ENCODE measurements at places on chromosomes 11 and 22.
A peak's percentile ranks its signal among the peaks of the same experiment; 100 is the strongest.

DNA sequence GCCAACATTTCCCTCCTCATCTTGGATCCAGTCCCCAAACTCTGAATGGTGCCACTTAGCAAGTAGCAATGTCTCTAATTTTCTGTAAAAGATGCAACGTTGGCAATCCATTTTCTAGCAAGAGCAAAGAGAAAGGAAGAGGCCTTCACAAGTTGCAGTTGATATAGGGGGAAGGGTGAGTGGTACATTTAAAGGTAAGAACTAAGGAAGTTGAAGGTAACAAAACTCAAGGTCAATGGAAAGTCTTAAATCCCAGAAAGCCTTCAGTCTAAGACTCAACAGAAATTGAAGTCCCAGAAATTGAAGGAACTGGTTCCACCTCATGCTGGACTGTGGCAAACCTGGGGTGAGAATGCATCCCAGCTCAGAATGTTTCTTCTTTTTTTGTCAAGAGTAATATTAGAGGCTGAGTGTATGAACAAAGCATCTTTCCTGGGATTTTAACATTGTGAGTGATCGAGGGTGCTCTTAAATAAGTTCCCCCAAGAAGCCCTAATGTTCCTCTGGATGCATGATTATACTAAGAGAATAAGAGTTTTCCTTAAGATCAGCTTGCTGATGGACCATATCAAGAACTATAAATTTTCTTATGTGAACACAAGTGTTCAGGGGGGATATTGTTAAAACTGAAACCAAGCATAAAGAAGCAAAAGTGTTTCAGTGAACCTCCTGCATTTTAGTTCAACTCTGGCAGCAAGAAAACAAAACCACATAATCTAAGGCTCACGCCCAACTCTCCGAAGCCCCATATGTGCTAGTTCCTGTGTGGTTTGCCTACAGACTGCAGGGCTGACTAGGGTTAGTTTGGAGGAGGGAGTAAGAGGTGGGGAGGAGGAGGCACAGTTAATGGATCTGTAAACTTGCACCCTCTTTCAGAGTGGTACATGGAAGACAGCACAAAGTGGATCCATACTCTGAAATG lies at the start of gene GRAP2:
TSS of gene GRAP2 (plus strand) at position 779 of the 922 bp plus-strand sequence. CDS start 46,023 bp downstream, outside the sequence.
- DNase-seq: peak; percentile 13

DNA sequence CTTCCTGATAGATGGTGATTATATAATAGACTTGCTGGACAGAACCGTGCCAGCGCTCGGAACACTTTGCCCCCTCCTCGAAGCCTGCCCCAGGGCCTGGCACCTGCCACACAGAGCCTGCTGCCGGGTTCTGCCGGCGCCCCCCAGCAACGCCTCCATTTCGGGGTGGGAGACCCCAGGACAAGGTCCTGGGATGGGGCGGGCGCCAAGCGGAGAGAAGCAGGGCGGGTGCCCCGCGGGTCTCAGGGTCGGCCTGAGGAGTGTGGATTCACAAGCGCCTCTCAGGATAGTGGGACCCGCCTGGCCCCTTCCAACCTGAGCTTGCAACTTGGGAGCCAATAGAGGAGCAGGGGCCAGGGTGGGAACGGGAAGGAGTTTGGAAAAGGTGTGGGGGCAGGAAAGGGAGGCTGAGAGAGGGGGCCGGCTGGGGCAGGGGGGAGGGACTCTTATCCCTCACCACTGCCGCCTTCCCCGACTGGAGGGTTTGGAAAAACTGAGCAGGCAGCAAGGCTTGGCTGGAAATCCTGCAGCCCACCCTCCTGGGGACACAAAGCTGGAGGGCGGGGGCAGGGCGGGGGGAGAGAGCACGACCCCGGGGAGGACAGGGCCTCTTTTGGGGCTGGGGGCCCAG lies 3.3 kb upstream of the BCL9L start:
- DNase-seq: no peak

- no peak for DNase-seq
Measured at GRCh38 chr11:103898577-103899336, 137.7 kb upstream of the DDI1 start.

- DNase-seq: peak; percentile 38
Measured at GRCh38 chr22:20130731-20131596, 640 bp upstream of the ZDHHC8 start.

- no peak for DNase-seq
Measured at GRCh38 chr11:26234451-26234850, 97.5 kb upstream of the ANO3 start.

DNA sequence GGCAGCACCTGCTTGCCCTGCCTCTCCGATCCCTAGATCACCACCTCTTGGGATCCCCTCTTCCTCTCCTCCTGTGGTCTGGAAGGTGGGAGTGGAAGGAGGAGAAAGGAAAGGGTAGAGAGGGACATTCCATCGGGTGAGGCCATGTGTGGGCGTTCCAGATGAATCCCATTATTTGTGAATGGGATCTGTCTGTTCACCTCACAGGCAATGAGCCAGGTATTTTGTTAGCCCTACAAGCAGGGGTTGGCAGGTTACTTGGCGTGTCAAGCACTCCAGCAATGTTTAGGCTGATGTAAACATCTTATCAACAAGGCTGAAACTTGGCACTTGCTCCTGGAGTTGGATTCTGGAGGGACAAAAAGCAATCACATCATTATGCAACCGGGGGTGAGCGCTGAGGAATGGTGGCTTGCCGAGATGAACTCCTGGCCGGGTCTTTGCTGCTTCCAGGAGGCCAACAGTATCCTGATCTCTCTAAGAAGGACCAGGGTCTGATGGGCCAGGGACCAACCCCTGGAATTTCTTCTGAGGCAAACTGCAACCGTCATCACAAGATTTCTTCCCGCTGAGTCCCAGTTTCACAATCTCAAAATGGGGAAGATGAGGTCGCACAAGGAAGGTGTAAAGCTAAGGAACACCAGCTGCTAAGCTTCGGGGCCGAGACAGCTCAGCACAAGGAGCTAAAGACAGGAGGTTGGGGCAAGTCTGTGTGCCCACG lies 7.8 kb downstream of the ADAMTS8 start:
- peak; percentile 5 for DNase-seq

DNA sequence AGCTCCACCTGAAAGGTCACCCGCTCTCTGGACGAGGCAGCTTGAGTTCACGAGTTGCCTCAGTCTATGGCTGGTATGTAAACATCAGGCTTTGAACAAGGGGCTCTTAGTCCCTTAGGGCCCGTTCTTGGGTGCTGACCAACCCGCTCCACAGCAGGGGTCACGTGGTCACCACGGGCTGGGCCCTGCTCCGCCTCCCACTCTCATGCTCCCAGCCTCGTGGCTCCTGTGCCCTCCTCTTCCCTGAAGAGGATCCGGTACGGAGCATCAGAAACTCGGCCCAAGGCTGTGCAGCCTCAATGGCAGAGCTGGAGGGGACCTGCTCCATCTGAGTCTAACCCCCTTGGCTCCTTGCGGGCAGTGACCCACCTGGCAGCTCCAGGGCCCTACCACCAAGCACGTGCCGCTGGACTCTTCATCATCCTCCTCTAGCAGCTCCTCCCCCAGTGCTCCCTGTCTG lies 54.2 kb upstream of the TTLL12 start:
- DNase-seq: no peak

DNA sequence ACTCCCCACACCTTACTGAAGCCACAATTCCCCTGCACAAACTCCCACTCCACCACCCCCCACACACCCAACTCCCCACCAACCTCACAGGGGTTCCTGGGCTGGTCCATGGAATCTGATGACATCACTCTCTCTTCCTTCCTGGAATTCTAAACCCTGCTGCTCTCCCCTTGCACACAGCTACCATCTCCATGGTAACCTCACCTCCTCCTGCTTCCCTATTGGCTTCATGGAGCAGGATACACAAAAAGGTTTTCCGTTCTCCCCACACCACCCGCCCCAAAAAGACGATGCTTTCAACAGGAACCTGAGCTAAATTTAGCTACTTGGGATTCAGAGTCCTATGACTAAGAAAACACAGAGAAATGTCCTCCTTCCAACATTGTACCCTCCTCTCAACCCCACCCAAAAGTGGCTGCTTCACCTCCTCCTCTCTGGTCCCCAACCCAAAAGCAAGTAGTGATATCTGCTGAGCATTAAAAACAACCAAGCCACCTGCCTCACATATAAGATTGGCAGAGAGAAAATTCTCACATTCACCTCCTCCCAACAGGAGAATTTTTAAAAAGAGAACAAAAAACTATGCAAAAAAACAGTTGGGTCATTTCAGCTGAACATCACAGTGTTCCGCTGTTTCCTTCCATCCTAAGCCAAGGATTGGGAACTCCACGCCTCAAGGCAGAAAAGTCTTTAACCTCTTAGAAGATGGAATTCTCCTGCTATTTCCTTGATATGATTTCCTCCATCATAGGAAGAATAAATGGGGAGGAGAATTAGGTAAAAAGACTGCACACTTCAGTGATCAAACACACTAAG lies 66.9 kb downstream of the RBFOX2 start:
- DNase-seq: no peak

DNA sequence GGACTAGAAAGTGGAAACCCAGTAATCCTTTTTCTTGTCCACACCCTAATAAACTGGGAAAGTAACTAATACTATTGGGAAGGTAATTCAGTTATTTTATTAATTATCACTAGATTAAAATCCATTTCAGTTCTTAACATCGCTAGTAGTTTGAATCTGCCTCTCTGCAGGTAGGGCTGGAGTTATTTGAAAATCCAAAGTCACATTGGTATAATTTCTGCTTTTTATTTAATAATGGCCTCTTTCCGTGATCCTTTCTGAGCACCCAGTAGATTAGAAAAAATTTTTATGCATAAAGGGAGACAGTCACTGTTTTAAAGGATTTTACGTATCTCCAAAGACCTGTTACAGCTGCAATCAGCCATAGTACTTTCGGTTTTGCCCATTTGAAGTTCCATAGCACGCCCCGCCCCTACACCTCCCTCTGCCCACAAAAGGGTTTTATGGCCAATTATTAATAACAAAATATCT lies 605 bp upstream of the COPB1 start:
- DNase-seq: peak; percentile 24

- no peak for DNase-seq
Measured at GRCh38 chr22:30488121-30488520, 16.3 kb upstream of the SEC14L3 start.

GRCh38 chr11:111946499-111946898 lies 9.4 kb downstream of the DIXDC1 start:
- DNase-seq: no peak

GRCh38 chr22:49015459-49015858 lies 812.2 kb downstream of the BRD1 start:
- DNase-seq: no peak

GRCh38 chr11:65355776-65356393 lies 1.3 kb downstream of the TIGD3 start:
- no peak for DNase-seq

GRCh38 chr11:65958291-65958690 lies 3.2 kb upstream of the SART1 start:
- DNase-seq: no peak

GRCh38 chr11:132751516-132752250 lies 780.6 kb downstream of the OPCML start:
- no peak for DNase-seq

DNA sequence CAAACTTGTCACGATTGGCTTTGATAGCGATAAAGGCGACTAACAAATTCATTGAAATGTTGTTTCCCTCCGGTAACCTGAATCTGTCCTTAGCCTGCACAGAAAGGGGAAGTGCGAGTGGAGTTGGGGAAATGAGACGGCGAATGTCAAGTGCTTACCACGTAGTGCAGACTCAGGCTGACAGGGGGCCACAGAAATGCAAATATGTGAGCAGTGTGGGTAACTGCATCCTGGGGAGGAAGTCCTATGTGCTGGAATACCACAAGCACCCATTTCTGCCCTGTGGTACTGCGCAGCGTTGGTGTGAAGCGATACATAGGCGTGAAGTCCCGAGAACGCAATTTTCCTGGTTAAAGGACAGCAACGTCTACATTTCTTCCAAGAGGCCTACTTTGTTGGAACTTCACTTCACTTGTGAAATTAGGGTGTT lies 869 bp upstream of the EIF4ENIF1 start:
- peak; percentile 91 for DNase-seq

DNA sequence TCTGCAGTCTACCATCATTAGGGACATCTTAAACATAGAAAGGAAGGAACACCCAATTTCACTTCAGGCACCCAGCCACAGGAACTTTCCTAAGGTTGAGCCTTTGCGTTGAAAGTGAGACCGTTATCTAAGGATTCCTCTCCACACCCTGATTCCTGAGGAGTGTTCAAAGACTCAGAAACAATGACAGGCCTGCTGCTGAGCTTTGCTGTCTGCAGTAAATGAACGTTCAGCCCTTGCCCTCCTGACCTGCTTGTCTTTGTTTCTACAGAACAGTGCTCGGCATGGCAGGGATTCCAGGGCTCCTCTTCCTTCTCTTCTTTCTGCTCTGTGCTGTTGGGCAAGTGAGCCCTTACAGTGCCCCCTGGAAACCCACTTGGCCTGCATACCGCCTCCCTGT lies 7.0 kb downstream of the PRSS23 start:
- no peak for DNase-seq

DNA sequence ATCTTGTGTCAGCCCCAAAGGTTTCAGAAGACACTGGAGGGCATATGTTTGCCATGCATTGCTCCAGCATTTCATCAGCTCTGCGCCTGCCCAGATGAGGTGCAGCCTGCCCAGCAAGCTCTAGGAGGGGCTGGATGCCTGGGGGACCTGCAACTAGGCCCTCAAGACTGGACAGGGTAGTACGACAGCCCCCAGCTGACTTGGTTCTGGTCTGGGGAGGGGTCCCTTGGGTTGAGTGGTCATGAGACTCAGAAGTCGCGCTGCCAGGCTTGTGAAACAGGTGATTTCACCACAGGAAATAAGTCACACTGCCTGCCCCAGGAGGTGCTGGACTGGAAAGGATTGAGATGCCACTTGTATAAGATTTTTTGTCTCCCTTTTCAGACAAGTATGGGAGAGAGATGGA lies 23.4 kb downstream of the TPBGL start:
- peak; percentile 84 for DNase-seq

DNA sequence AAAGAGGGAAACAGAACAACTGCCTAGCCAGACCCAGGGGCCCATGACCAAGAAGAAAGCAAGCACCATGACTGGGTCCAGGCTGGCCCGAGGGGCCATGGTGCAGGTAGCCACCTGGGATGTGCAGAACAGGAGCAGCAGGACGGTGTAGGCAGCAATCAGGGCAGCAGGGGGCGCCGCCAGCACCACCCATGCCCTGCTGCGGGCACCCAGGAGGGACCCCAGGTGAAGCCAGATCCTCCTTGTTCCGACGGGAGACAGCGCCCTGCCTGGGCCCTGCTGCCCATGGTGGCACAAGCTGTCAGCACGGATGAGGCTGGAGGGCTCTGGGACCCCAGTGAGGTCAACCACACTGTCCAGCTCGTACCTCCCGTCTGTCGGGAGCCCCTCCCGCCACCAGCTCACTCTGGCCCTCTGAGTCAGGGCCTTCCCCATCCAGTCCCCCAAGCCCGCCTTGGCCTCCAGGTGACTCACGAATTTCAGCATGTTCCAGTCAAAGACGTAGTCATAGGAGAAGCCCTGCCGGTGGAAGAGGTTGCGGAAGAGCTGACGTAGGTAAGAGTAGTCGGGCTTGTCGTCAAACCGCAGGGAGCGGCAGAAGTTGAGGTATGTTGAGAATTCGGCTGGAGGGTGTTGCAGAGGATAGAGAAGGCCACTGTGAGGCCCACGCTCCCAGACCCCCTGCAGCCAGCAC lies 18.8 kb downstream of the CSNK1E start:
- no peak for DNase-seq

DNA sequence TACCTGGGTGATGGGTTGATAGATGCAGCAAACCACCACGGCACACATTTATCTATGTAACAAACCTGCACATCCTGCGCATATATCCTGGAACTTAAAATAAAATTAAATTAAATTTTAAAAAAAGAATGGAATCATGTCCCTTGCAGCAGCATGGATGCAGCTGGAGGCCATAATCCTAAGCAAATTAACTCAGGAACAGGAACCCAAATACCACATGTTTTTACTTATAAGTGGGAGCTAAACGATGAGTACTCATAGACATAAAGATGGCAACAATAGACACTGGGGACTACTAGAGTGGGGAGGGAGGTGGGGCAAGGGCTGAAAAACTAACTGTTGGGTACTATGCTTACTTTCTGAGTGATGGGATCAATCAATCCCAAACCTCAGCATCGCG lies 40.9 kb downstream of the CWC15 start:
- no peak for DNase-seq
